Muscle of leg (tissue), 16 donors: ENCODE measurements at places on chromosomes 5 and 9. TPM values are rescaled to one million over a fixed set of nuclear protein-coding genes. Genes with fewer than 3 reads are reported as not detected.

GRIN3A gene
- polyA plus RNA-seq, result 0.48 TPM

STKLD1 gene
- polyA plus RNA-seq, result 1.1 TPM

ASPN gene
- 162 TPM for polyA plus RNA-seq

PCSK1 gene
- not detected for polyA plus RNA-seq

KIF24 gene
- 20.1 TPM for polyA plus RNA-seq

GPX8 gene
- polyA plus RNA-seq, result 104 TPM

ZNF483 gene
- polyA plus RNA-seq, result 0.47 TPM

RASEF gene
- polyA plus RNA-seq, result 0.57 TPM

SPATA31E1 gene
- not detected for polyA plus RNA-seq

SLC36A2 gene
- 0.09 TPM for polyA plus RNA-seq

TLX3 gene
- not detected for polyA plus RNA-seq

IGFBPL1 gene
- polyA plus RNA-seq, result 0.92 TPM

INVS gene
- polyA plus RNA-seq, result 10.1 TPM

OLFM1 gene
- polyA plus RNA-seq, result 6.4 TPM

SLC25A2 gene
- polyA plus RNA-seq, result not detected

PRSS3 gene
- 1.4 TPM for polyA plus RNA-seq

RPP25L gene
- 25.0 TPM for polyA plus RNA-seq

FAM174A gene
- 34.9 TPM for polyA plus RNA-seq

DOCK8 gene
- polyA plus RNA-seq, result 7.2 TPM

NSG2 gene
- not detected for polyA plus RNA-seq

GLDC gene
- polyA plus RNA-seq, result 0.64 TPM

OR1Q1 gene
- not detected for polyA plus RNA-seq

KIF12 gene
- polyA plus RNA-seq, result 0.09 TPM

TAS2R1 gene
- polyA plus RNA-seq, result not detected

TMEM215 gene
- 0.43 TPM for polyA plus RNA-seq

CDKN2B gene
- 0.43 TPM for polyA plus RNA-seq

N4BP3 gene
- 23.0 TPM for polyA plus RNA-seq

MEIKIN gene
- not detected for polyA plus RNA-seq

PCDH12 gene
- polyA plus RNA-seq, result 17.8 TPM

SLC25A48 gene
- polyA plus RNA-seq, result 0.25 TPM

UBAP2 gene
- polyA plus RNA-seq, result 51.5 TPM

XRCC4 gene
- polyA plus RNA-seq, result 6.8 TPM

SERF1A gene
- 2.3 TPM for polyA plus RNA-seq

CDH9 gene
- polyA plus RNA-seq, result not detected

IRF1 gene
- polyA plus RNA-seq, result 9.0 TPM

GHR gene
- polyA plus RNA-seq, result 16.3 TPM

SPINK7 gene
- polyA plus RNA-seq, result 0.11 TPM
